ENCODE measurements at places on chromosomes 12 and 14.
A peak's percentile ranks its signal among the peaks of the same experiment; 100 is the strongest.

- no peak for DNase-seq
Observed at GRCh38 chr12:116950628-116951325, 40.0 kb downstream of the FBXW8 start.

- DNase-seq = no peak
Observed at GRCh38 chr14:30016002-30016401, 88.4 kb upstream of the PRKD1 start.

DNA sequence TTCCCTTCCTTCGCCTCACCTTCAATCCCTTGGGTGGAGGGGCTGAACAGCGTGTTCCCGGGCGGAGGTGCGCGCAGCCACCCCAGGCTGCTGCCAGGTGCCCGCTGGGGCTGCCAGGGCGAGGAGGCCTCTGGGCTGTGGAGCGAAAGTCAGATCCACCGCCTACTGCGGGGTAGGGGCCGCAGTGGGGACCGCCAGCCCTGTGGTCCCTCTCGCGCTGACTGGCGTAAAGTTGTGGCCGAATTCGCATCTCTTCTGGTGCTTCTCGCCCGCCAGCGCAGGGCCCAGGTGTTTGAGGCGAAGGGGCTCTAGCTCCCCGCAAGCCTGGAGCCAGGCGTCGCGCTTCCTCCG, 6.9 kb upstream of the HOXC4 start:
- no peak for DNase-seq

DNA sequence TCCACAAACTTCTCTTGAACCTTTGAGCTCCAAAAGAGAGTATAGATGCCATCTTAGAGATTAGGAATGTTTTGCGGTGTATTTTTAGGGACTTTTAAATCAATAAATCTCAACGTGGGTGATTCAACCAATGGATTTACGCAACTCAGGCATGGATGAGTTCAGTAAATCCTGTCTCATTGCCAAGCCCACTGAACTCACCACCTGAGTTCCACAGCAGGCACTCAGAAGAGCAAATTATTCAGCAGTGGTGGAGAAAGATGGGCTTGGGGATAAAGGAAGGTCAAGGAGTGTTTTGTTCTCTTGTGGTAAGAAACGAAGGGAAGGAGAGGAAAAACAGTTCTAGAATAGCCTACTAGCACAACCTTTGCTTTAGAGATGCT, 68.7 kb upstream of the HMGA2 start:
- no peak for DNase-seq

GRCh38 chr12:47903927-47904712, 674 bp downstream of the VDR start:
- no peak for DNase-seq

- no peak for DNase-seq
Observed at GRCh38 chr12:12902036-12902435, 10.7 kb downstream of the GPRC5A start.

DNA sequence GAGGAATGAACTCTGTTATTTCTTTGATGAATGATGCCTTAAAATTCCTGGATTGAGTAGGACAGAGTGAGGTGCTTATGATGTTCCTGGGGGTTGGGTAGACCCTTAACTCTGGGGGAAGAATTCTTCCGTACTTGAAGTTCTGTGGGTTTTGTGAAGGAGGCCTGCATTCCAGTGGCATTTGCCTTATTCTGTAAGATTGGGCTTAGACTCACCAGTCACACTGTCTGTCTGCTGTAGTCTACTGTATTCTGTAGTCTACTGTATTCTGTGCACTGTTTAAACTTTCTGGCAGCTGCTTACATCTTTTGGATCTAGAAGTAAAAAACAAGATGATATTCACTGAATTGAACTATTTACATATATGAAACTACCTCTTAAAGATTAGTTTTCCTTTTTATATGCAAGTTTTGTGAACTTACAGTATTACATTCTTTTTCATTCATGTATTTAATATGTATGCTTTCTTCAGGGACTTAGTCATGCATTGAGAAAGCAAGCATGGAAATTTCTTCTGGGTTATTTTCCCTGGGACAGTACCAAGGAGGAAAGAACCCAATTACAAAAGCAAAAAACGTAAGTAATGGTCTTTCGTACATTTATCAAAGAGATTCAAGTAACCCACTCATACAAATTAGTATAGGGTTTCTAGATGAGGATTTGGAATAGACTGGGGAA, 42.3 kb upstream of the TPH2 start:
- DNase-seq = no peak

- DNase-seq = no peak
Observed at GRCh38 chr12:51972422-51972812, 20.9 kb downstream of the ACVR1B start.

GRCh38 chr12:119902084-119902509, 25.0 kb upstream of the CIT start:
- peak; percentile 50 for DNase-seq

DNA sequence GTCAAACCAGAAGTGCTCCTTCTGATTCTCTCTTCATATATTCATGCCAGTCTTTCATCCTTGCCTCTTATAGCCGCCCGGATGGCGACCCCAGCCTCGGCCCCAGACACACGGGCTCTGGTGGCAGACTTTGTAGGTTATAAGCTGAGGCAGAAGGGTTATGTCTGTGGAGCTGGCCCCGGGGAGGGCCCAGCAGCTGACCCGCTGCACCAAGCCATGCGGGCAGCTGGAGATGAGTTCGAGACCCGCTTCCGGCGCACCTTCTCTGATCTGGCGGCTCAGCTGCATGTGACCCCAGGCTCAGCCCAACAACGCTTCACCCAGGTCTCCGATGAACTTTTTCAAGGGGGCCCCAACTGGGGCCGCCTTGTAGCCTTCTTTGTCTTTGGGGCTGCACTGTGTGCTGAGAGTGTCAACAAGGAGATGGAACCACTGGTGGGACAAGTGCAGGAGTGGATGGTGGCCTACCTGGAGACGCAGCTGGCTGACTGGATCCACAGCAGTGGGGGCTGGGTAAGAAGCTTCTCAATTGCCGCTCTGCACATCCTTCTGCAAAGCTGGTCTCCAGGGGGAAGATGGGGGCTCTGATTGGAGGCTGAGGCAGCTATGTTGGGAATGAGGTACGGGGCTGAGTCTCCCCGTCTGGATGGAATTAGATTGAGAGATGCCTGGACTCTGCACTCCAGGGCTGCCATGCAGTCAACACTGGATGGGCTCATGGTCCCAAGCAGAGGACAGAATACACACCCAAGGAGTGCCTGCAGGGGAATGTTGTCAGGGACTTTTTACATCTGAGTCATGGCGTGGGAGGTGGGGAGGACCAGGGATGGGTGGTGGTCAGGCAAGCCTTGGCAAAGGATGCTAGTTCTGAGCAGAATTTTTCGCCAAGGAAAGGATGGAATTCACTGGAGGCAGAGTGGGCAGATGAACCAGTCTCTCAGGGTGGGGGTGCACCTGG, 1.3 kb downstream of the BCL2L2 start:
- DNase-seq = no peak

- no peak for DNase-seq
Observed at GRCh38 chr14:64761441-64762043, 57.3 kb downstream of the PLEKHG3 start.

DNA sequence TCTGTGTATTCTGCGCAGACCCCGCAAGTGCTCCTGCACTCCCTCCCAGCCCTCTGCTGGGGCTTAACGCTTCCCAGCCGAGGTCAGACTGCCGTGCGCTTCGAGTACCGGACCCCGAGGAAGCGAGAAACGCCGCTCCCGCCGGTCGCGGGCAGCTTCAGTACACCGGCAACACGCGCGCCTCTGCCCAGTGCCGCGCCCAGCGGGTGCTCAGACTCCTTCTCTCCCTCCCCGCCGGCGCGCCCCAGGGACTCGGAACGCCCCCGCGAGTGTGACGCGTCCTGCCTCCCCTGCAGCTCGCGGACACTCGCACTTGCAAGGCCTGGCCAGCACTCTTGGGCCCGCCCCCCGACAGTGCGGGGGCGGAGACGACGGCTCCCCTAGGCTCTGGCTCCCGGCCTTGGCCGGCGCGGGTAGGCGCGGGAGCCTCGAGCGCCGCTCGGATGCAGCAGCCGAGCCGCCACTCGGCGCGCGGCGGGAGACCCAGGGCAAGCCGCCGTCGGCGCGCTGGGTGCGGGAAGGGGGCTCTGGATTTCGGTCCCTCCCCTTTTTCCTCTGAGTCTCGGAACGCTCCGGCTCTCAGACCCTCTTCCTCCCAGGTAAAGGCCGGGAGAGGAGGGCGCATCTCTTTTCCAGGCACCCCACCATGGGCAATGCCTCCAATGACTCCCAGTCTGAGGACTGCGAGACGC, at the start of gene PTGER2:
Gene PTGER2, plus strand, starts transcription at position 410 of the 692 bp plus-strand sequence. Its CDS starts 237 bp downstream, at position 647.
- DNase-seq = peak; percentile 87

Data from left hindlimb (tissue), 1 donor.